Bladder microvascular endothelial cell (primary cell): ENCODE measurements at places on chromosomes 5 and 9. TPM values are rescaled to one million over a fixed set of nuclear protein-coding genes. Genes with fewer than 3 reads are reported as not detected.

Gene TSSK1B
- total RNA-seq = not detected in 2 replicates

Gene SLC45A2
- total RNA-seq = not detected in 2 replicates

Gene LCN12
- 0.19 TPM in 1 of 2 replicates, not detected in the other for total RNA-seq

Gene C6
- not detected in 2 replicates for total RNA-seq

Gene MEIKIN
- not detected in 2 replicates for total RNA-seq

Gene KIF20A
- 43.3 and 65.7 TPM in 2 replicates for total RNA-seq

Gene AQP3
- 0.57 and 1.3 TPM in 2 replicates for total RNA-seq

Gene CTSL
- total RNA-seq = 94.5 and 201 TPM in 2 replicates

Gene SLC22A4
- 3.5 and 4.7 TPM in 2 replicates for total RNA-seq

Gene RECK
- 5.5 and 40.2 TPM in 2 replicates for total RNA-seq

Gene C5orf34
- 3.9 and 4.3 TPM in 2 replicates for total RNA-seq

Gene FGF1
- total RNA-seq = 0.16 and 0.44 TPM in 2 replicates

Gene PCDHB13
- 0.32 and 3.3 TPM in 2 replicates for total RNA-seq

Gene ZNF462
- total RNA-seq = 6.8 and 21.3 TPM in 2 replicates
